ENCODE measurements at places on chromosomes 12 and 14.

GRCh38 chr14:24136684-24137528 is 912 bp downstream of the PSME1 start:
- DNase-seq, result no peak

GRCh38 chr14:31937730-31938346 is 139.3 kb upstream of the ARHGAP5 start:
- peak; percentile 8 for DNase-seq

GRCh38 chr14:87935886-87936285 is 57.1 kb downstream of the GALC start:
- no peak for DNase-seq

- no peak for DNase-seq
Observed at GRCh38 chr12:95102916-95103671, 29.7 kb upstream of the NR2C1 start.

- DNase-seq, result no peak
Observed at GRCh38 chr12:52119398-52120254, 40.1 kb downstream of the SMIM41 start.
